ENCODE measurements at places on chromosomes 7 and 10.

DNA sequence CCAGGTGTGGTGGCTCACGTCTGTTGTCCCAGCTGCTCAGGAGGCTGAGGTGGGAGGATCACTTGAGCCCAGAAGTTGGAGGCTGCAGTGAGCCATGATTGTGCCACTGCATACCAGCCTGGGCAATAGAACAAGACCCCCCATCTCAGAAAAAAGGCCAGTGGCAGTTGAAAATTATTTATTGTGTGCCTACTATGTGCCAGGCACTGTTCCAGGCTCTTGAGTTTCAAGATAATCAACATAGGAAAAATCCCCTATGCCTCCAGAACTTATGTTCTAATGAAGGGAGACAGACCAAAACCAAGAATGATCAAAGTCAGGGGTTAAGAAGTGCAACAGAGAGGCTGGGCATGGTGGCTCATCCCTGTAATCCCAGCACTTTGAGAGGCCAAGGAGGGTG is 42.4 kb upstream of the LMTK2 start:
- no peak for DNase-seq

GRCh38 chr10:3887404-3887803 is 102.4 kb upstream of the KLF6 start:
- no peak for DNase-seq

DNA sequence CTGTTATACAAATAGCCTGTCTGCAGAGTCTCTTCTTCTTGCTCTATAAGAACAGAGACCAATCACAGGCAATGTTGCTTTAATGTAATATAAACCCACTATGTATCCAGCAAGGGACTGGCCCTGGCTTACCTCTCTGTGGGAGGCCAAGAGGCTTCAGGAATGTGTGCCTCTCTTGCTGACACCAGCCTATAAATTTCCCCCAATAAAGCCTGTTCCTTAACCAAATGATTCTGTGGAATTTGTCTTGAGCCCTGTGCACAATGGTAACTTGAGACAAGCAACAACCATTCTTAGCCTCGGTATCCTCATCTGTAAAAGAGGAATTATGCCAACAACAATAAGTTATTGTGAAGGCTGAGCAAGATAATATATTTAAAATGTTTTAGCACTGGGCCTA is 563.7 kb downstream of the GRM8 start:
- no peak for DNase-seq

- no peak for DNase-seq
Observed at GRCh38 chr7:13278020-13278419, 590.6 kb downstream of the ARL4A start.

DNA sequence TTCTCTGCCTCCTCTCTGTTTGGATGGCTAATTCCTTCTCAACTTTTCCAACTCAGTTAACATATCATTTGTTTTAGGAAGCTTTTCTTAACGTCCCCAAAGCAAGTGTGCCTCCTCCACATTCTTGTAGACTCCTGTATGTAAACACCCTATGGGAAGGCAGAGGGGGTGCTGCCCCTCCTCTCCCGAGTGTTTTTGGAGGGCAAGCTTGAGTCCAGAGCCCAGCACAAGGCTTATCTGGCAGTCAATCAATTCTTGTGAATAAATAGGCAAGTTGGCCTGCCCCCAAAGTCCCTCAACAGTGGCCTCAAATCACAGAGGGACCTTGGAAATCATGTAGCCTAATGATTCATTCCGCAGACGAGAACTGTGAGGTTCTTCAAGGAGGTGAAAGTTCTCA is 305.6 kb downstream of the RPS24 start:
- no peak for DNase-seq

GRCh38 chr7:31362401-31362800 is 21.9 kb upstream of the NEUROD6 start:
- DNase-seq, result no peak

- no peak for DNase-seq
Observed at GRCh38 chr10:86169066-86169465, 197.5 kb downstream of the GRID1 start.

DNA sequence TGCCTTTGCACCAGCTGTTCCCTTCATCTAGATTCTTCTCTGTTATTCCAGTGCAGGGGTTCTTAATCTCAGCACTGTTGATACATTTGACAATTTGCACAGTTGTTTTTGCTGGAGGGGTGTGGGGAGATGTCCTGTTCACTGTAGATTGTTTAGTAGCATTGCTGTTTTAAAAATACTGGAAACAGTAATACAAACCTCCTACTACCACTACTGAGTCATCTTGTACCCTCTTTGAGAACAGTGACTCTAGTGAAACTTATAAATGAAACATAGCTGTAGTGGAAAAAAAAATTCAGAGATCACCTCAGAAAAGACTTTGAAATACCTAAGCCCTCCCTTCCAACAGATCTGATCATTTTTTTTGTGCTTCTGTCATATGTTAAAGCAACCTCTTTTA is 154.8 kb upstream of the TMEM196 start:
- DNase-seq, result no peak

GRCh38 chr10:117249493-117250093 is 8.7 kb downstream of the SLC18A2 start:
- no peak for DNase-seq

GRCh38 chr7:37341033-37341630 is 107.5 kb downstream of the ELMO1 start:
- DNase-seq, result no peak

- no peak for DNase-seq
Observed at GRCh38 chr7:24724451-24725190, 32.6 kb downstream of the GSDME start.

DNA sequence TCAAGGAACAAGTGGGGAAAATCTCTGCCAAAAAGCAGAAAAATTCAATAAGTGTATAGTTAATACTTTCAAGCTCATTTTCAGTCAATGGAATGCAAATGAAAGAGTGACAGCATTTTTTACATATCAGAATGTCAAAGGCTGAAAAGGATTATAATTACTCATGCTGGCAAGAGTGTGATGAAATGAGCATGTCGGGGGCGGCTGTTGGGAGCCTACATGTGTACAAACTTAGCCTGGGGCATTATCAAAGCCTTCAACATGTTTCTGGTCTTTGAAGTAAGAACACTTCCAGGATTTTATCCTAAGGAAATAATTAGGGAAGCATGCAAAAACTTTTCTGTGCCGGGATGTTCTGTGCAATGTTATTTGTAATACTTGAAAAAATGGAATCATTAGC is 221.7 kb upstream of the LYZL1 start:
- no peak for DNase-seq

DNA sequence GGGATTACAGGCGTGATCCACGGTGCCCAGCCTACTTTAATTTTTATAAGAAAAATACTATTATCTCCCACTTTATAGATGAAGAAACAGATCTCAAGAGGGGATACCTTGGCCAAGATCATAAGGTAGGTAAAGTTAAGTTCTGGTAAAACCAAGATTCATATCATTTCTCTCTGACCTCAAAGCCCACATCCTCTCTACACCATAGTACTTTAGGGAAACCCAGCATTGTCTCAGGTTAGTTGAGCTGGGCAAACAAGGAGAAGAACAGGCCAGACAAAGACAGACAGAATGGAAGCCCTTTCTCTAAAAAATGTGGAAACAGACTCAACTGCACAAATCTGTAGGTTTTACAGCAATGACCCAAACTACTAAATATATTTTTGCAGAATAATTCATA is 197.7 kb upstream of the FRMD4A start:
- peak; percentile 31 for DNase-seq

DNA sequence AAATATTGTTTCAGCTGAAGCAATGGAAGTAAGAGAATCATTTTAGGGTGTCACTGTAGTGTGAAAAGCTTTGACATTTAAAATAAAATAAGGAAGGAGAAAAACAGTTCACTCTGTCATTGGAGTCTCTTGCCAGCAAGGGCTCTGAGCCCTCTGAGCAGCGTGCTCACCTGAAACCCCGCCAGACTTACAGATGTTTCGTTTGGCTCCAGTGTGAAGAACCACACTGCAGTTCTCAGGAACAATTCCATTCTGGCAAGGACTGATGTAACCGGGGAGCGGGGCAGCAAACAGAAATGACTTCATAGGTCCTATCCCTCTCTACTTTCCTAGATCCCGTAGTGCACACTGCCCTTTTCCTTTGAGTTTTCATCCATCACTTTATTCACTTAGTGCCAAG is 164.3 kb downstream of the CELF2 start:
- no peak for DNase-seq

- DNase-seq, result no peak
Observed at GRCh38 chr7:114989531-114989930, 67.6 kb downstream of the MDFIC start.

- DNase-seq, result no peak
Observed at GRCh38 chr10:123409426-123409825, 255.2 kb downstream of the BUB3 start.

DNA sequence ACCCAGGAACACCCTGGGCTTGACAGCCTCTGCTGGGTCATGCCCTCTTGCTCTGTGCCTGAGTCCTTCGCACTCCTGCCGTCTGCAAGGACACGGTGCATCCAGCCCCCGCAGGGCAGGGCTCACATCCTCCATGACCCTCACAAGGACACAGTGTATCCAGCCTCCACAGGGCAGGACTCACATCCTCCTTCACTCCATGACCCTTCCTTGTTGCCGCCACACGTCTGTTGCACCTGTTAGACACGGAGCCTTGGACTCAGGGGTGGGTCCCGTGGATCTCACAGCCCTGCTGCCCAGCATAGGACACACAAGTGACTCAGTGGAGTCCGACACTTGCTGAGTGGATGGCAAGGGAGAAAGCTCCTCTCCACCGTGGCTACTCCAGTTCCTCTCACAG is 500.8 kb downstream of the DNAJB6 start:
- no peak for DNase-seq

- no peak for DNase-seq
Observed at GRCh38 chr7:29342761-29343160, 148.2 kb downstream of the CHN2 start.

DNA sequence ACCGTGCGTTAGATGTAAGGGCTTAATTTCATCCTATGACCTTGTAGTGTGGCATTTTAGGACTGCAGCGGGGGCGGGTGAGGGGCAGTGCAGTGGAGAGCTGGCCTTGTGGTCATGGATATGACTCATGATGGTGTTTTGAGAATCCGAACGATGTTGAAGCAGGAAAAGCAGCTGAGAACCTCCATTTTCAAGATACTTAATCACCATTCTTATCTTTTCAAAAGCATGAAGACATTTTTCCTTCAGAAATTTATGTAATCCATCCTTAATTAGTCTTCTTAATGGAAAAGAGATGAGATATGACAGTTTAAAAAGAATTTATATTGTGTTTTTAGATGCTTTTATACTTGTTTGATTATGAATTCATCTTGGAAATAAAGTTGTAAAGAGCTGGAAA is 9.6 kb downstream of the ATP5F1C start:
- DNase-seq, result no peak

DNA sequence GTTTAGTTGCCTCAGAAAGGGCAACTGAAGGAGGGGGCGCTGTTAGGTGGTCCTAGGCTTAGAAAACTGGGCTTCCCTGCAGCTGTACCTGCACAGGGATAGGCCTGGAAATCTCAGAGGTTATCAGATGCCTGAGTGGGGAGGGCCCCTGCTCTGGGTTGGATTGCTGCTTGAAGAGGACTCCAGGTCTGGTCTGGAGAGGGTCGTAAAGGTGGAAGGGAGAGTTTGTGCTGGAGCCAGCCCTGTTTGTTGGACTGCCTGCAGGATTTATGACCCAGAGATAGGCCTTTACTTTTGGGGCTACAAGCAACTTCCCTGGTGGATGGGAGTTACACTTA is 765.9 kb downstream of the GRID1 start:
- no peak for DNase-seq

DNA sequence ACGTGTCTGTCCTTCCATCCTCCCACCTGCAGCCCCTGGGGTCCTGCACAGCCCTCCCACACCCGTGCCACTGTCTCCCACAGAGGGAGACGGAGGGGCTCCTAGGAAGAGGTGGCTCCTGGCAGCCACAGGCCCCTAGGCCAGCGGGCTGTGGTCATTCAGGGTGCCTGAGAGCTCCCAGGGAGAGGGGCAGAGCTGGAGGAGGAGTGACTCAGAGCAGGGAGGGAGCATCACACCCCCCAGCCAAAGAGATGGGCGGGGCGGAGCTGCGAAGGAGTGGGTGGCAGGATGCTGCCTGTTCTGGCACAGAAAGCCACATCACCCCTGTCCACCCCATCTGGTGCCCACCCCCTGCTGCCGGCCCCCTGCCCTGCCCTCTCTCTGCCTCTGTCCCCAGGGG is 50.5 kb downstream of the STK32C start:
- no peak for DNase-seq
